Effector memory CD8-positive, alpha-beta T cell (primary cell): ENCODE measurements at places on chromosomes 2 and 18.
A peak's percentile ranks its signal among the peaks of the same experiment; 100 is the strongest.

DNA sequence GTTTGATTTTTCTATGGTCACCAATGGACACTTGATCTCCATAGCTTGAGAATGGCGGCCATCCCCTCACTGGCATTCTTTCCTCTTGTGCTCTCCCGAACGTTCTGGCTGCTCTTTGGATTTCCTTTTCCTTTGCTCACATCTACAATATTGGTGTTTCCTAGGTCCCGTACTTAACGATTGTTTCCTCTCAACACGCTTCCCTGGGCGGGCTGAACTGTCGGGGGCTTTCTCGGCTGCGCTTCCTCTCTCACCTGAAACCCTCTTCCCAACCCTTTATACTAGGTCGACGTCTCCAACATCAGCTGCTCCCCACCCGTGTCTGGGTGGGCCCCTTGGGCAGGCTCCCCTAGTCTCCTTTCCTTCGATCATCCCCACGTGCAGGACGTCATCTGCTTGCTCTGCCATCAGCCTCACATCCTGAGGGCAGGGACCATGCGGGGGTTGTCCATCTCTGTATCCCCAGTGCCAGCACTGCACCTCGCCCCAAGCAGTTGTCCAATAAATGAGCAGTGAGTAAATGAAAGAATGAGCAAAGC, 634 bp upstream of the DIS3L2 start:
- peak overlapping the region; percentile 95 for H3K27ac ChIP-seq
- H3K4me3 ChIP-seq, result peak overlapping the region; percentile 96
- peaks cover 28% of the 10 kb centered on the region for H3K4me1 ChIP-seq

DNA sequence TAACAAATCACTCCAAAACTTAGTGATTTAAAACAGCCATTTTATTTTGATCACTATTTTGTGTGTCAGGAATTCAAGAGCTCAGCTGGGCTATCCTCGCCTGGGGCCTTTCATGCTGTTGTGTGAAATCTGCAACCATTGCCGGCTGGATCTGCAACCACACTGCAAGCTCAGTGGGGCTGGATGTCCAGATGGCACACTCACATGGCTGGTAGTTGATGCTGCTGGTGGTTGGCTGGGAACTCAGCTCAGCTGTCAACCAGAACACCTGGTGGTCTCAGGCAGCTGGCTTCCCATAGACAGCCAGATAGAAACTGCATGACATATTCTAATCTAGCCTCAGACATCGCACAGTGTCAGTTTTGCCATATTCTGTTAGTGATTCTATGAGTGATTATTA, 30.6 kb upstream of the AP1S3 start:
- H3K4me1 ChIP-seq, result peaks cover 19% of the 10 kb centered on the region
- H3K36me3 ChIP-seq, result peaks cover 7% of the 10 kb centered on the region
- DNase-seq, result no peak
- H3K27ac ChIP-seq, result no peak overlapping the region

- no peak overlapping the region for H3K27ac ChIP-seq
- H3K4me1 ChIP-seq, result peaks cover 18% of the 10 kb centered on the region
- H3K36me3 ChIP-seq, result peaks cover 10% of the 10 kb centered on the region
- no peaks in the 10 kb centered on the region for H3K27me3 ChIP-seq
- no peak for DNase-seq
- peak overlapping the region; percentile 2 for H3K4me3 ChIP-seq
These were observed 92.2 kb downstream of the DPP4 start for GRCh38 chr2:161981679-161982250.

GRCh38 chr2:2758793-2759367, 427.8 kb upstream of the MYT1L start:
- H3K27ac ChIP-seq, result no peak overlapping the region
- H3K36me3 ChIP-seq, result no peaks in the 10 kb centered on the region
- no peak for DNase-seq
- no peaks in the 10 kb centered on the region for H3K27me3 ChIP-seq
- no peak overlapping the region for H3K4me3 ChIP-seq
- H3K4me1 ChIP-seq, result no peaks in the 10 kb centered on the region

GRCh38 chr2:196758474-196759377, 40.8 kb downstream of the GTF3C3 start:
- no peak overlapping the region for H3K4me3 ChIP-seq
- no peak for DNase-seq
- peaks cover 2% of the 10 kb centered on the region for H3K4me1 ChIP-seq
- H3K36me3 ChIP-seq, result peaks cover 8% of the 10 kb centered on the region

- no peak overlapping the region for H3K27ac ChIP-seq
- no peaks in the 10 kb centered on the region for H3K4me1 ChIP-seq
- no peaks in the 10 kb centered on the region for H3K36me3 ChIP-seq
These were observed 15.6 kb upstream of the RHOB start for GRCh38 chr2:20431301-20431698.

DNA sequence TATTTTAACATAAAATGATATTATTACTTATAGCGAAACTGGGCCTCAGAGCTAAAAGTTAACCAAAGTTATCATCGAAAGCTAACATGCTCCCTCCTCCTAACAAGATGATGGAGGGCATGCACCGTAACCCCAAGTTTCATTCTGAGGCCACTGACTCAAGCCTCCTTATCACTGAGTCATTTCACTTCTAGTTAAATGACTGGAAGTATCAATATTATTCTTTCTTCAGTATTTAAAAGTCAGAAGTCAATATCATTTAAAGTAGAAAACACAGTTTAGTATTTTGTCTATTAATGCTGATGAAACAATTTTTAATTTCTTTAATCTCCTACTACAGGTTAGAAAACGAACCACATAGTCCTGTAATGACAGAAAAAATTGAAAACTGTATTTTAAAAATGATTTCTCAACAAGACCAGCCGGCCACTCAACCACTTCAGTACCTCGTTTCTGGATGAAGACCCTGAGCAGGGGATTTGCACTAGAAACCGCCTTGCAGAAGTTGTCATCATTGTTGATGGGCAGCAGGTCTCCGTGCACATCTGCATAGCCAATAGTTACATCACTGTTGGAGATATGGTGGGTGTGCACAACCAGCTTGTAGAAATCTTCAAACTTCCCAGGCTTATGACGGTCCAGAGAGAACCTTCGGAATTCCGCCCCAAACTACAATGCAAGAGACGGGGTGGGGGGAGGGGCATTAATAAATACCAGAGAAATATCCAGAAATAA, 44.9 kb downstream of the PARD6G start:
- peaks cover 2% of the 10 kb centered on the region for H3K36me3 ChIP-seq
- peaks cover 33% of the 10 kb centered on the region for H3K27me3 ChIP-seq
- peaks cover 4% of the 10 kb centered on the region for H3K4me1 ChIP-seq
- H3K27ac ChIP-seq, result no peak overlapping the region
- DNase-seq, result no peak
- no peak overlapping the region for H3K4me3 ChIP-seq

GRCh38 chr2:38187541-38188011, 111.6 kb upstream of the CYP1B1 start:
- peaks cover 14% of the 10 kb centered on the region for H3K4me1 ChIP-seq
- no peaks in the 10 kb centered on the region for H3K36me3 ChIP-seq
- no peaks in the 10 kb centered on the region for H3K27me3 ChIP-seq
- DNase-seq, result no peak
- no peak overlapping the region for H3K27ac ChIP-seq

GRCh38 chr2:74706741-74707140, 52.7 kb downstream of the SEMA4F start:
- no peaks in the 10 kb centered on the region for H3K4me1 ChIP-seq
- DNase-seq, result no peak
- no peaks in the 10 kb centered on the region for H3K36me3 ChIP-seq
- H3K4me3 ChIP-seq, result no peak overlapping the region
- H3K27me3 ChIP-seq, result no peaks in the 10 kb centered on the region

- H3K27ac ChIP-seq, result no peak overlapping the region
- H3K4me3 ChIP-seq, result no peak overlapping the region
- peaks cover 5% of the 10 kb centered on the region for H3K36me3 ChIP-seq
- no peaks in the 10 kb centered on the region for H3K27me3 ChIP-seq
These were observed 76.6 kb upstream of the ZFP36L2 start for GRCh38 chr2:43302961-43303494.

- H3K4me1 ChIP-seq, result no peaks in the 10 kb centered on the region
- no peaks in the 10 kb centered on the region for H3K36me3 ChIP-seq
- DNase-seq, result no peak
- no peak overlapping the region for H3K27ac ChIP-seq
- H3K4me3 ChIP-seq, result no peak overlapping the region
These were observed 173.9 kb upstream of the PID1 start for GRCh38 chr2:229445019-229445418.

GRCh38 chr2:223598994-223599639, 3.0 kb downstream of the SCG2 start:
- H3K27me3 ChIP-seq, result no peaks in the 10 kb centered on the region
- H3K4me1 ChIP-seq, result no peaks in the 10 kb centered on the region
- no peak overlapping the region for H3K27ac ChIP-seq

- no peak for DNase-seq
- no peak overlapping the region for H3K4me3 ChIP-seq
- no peaks in the 10 kb centered on the region for H3K36me3 ChIP-seq
- H3K27me3 ChIP-seq, result peaks cover 32% of the 10 kb centered on the region
- no peak overlapping the region for H3K27ac ChIP-seq
These were observed 109.8 kb downstream of the FARSB start for GRCh38 chr2:222545823-222546795.

GRCh38 chr2:20184067-20184938, 40.6 kb downstream of the SDC1 start:
- H3K27ac ChIP-seq, result no peak overlapping the region
- peaks cover 37% of the 10 kb centered on the region for H3K27me3 ChIP-seq
- DNase-seq, result no peak

GRCh38 chr2:109170645-109171044, 41.6 kb downstream of the SH3RF3 start:
- DNase-seq, result no peak
- peaks cover 61% of the 10 kb centered on the region for H3K27me3 ChIP-seq
- no peaks in the 10 kb centered on the region for H3K4me1 ChIP-seq
- no peak overlapping the region for H3K4me3 ChIP-seq

GRCh38 chr2:234091432-234091879, 41.0 kb downstream of the SPP2 start:
- H3K4me1 ChIP-seq, result peaks cover 7% of the 10 kb centered on the region
- H3K27ac ChIP-seq, result no peak overlapping the region

DNA sequence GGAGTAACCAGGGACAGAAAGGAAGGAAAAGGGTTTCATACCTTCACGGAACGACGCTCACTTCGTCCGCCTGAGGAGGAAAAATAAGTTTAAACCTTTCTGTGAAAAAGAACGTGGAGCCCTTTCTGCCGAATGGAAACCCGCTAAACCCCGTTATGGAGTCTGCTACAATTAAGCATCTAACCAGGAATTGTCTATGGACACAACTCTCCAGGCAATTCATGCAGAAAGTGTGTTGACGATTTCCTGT, 528 bp upstream of the PPP4R3B start:
- H3K36me3 ChIP-seq, result peaks cover 31% of the 10 kb centered on the region
- no peak overlapping the region for H3K27ac ChIP-seq
- DNase-seq, result no peak
- no peaks in the 10 kb centered on the region for H3K27me3 ChIP-seq
- H3K4me3 ChIP-seq, result no peak overlapping the region
